ENCODE measurements at places on chromosomes 3 and 15. TPM values are rescaled to one million over a fixed set of nuclear protein-coding genes. Genes with fewer than 3 reads are reported as not detected.

Gene SEMA6D
- total RNA-seq, result 10.5 TPM

Gene KLHL6
- 4.3 TPM for total RNA-seq

Gene USF3
- total RNA-seq, result 19.7 TPM

Gene ATOSA
- 157 TPM for total RNA-seq

Gene MASP1
- 1.3 TPM for total RNA-seq

DNA sequence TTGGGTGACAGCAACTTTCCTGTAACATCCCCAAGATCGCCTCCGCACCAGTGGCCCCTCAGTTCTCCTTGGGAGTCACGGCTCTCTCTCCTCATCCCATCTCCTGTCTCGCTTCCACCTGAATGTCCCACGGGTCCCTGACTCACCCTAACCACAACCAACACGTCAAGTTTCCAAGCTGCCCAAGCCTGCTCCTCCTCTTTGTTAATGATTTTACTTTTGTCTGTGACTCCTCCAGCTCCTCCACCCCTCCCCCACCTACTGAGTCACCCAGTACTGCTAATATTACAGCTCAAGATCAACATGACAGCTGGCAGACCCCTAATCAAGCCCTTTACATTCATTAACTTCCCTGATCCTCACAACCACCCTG, 39.3 kb downstream of the BDH1 start:
- H3K4me1 ChIP-seq, result no peaks in the 10 kb centered on the region
- peak; percentile 75 for DNase-seq

- no peaks in the 10 kb centered on the region for H3K36me3 ChIP-seq
- no peaks in the 10 kb centered on the region for H3K4me1 ChIP-seq
- no peak overlapping the region for H3K4me3 ChIP-seq
- no peak overlapping the region for H3K27ac ChIP-seq
- DNase-seq, result no peak
These were observed 159.9 kb downstream of the MAGI1 start for GRCh38 chr3:65878831-65879230.

DNA sequence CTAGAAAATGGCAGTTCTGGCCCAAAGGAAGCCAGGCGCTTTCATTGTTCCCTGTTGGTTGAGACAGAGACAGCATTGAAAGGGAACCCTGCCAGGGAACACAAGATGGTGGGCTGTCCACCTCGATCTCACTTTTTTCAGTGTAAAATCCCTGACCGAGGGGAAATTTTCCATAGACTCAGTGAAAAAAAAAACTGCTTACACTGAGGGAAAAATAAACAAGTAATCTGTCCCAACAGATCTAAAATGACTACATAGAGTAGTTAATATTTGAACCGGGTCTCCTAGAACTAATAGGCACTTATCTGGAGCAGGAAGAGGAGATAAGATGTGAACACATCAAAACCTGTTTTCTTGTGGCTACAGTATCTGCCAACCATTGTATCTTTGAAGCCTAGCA, 763.4 kb upstream of the GOLIM4 start:
- H3K4me3 ChIP-seq, result no peak overlapping the region
- peaks cover 5% of the 10 kb centered on the region for H3K36me3 ChIP-seq
- no peak overlapping the region for H3K27ac ChIP-seq

GRCh38 chr3:186823386-186823785, 17.1 kb upstream of the RFC4 start:
- no peaks in the 10 kb centered on the region for H3K27me3 ChIP-seq
- H3K36me3 ChIP-seq, result no peaks in the 10 kb centered on the region
- no peaks in the 10 kb centered on the region for H3K4me1 ChIP-seq

DNA sequence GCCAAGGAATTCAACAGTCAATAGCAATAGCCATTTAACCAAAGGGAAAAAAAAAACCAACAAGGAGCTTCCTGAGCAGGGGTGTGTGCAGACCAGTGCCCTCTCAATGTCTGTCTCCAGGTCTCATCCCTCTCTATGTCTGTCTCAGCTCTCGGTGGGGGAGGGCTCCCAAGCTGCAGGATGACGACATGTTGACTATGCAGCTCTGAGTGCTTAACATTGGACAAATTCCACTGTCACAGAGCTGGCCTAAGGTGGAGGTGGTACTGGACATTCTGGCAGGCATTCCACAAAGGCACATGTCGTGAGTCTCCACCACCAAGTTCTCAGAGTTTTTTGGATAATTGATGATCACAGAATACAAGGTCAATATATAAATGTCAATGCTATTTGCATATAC, 2.0 kb upstream of the CAPN7 start:
- no peak for DNase-seq
- no peaks in the 10 kb centered on the region for H3K27me3 ChIP-seq
- H3K4me1 ChIP-seq, result no peaks in the 10 kb centered on the region
- H3K27ac ChIP-seq, result no peak overlapping the region

DNA sequence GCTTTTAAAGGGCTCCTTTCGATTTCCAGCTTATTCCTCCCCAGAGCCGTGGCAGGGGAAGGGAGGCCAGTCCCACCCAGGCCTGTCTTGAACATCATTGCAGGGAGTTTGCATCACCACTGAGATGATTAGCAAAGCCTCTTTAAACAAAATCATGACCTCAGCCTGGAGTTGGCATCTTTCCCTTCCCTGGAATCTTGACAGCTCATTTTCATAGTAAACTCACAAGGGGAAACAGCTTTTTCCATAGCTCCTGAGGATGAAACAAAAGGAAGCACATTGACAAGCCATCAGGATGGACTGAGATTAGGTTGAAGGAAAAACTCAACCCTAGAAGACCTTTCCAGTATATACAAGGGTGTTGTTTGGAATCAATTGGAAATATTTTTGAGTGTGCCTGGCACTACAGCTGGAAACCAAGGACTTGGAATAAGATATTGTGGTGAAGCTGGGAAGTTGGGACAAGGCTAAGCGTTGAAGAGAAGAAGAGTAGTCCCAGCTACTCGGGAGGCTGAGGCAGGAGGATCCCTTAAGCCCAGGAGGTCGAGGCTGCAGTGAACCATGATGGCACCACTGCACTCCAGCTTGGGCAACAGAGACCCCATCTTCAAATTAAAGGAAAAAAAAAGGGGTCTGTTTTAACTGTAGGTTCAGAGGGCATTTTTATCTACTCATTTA, 3.1 kb upstream of the LARP6 start:
- H3K4me1 ChIP-seq, result no peaks in the 10 kb centered on the region
- no peak for DNase-seq
- H3K4me3 ChIP-seq, result no peak overlapping the region
- peak overlapping the region; percentile 72 for H3K27ac ChIP-seq
- no peaks in the 10 kb centered on the region for H3K27me3 ChIP-seq

DNA sequence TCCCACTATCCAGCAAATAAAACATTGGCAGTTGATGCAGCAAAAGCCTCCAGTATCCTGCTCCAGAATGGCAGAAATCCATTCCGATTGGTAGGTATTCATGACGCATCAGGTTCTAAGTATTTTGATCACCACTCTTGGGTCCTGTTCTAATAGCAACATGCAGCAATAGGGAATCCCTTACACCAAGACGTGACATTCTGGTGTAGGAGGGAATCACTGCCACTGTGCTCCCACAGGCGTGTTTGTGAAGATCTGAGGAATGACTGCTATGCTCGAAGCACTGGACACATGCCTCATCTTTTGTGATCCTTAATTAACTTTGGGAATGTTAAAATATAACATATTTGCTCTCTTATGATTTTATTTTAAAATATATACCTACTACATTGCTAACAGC, 552.9 kb downstream of the MECOM start:
- no peak for DNase-seq
- H3K27me3 ChIP-seq, result no peaks in the 10 kb centered on the region
- no peak overlapping the region for H3K27ac ChIP-seq
- H3K4me3 ChIP-seq, result no peak overlapping the region
- H3K4me1 ChIP-seq, result no peaks in the 10 kb centered on the region

- no peaks in the 10 kb centered on the region for H3K27me3 ChIP-seq
- no peak overlapping the region for H3K27ac ChIP-seq
- no peak overlapping the region for H3K4me3 ChIP-seq
- no peak for DNase-seq
- H3K4me1 ChIP-seq, result no peaks in the 10 kb centered on the region
- no peaks in the 10 kb centered on the region for H3K36me3 ChIP-seq
These were observed 172.9 kb upstream of the NSMCE3 start for GRCh38 chr15:29442532-29442931.

DNA sequence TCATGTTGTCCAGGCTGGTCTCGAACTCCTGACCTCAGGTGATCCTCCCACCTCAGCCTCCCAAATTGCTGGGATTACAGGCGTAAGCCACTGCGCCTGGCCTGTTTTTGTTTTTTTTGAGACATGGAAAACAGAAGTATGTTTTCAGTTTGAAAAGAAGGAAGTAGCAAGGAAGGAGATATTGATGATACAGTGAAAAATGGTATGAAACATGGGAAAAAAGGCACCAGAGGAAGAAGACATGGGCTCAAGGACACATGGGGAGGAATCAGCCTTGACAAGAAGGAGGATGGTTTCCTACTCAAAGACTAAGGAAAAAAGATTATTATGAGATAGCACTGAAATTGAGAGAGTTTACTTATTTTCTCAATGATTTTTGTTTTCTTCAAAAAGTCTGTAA, 30.7 kb downstream of the FMN1 start:
- H3K4me1 ChIP-seq, result no peaks in the 10 kb centered on the region
- DNase-seq, result no peak
- H3K36me3 ChIP-seq, result no peaks in the 10 kb centered on the region
- no peaks in the 10 kb centered on the region for H3K27me3 ChIP-seq
- H3K4me3 ChIP-seq, result no peak overlapping the region
- H3K27ac ChIP-seq, result no peak overlapping the region

- H3K4me1 ChIP-seq, result peaks cover 5% of the 10 kb centered on the region
- H3K27me3 ChIP-seq, result peaks cover 3% of the 10 kb centered on the region
- no peak within 1 kb of the TSS for H3K27ac ChIP-seq
- DNase-seq, result peak; percentile 23
- H3K36me3 ChIP-seq, result no peaks in the 10 kb centered on the region
These were observed at the start of gene DOCK3 for GRCh38 chr3:50674349-50675178. DOCK3 (plus strand) TSS chr3:50674927; CDS start chr3:50675264, 337 bp downstream.

DNA sequence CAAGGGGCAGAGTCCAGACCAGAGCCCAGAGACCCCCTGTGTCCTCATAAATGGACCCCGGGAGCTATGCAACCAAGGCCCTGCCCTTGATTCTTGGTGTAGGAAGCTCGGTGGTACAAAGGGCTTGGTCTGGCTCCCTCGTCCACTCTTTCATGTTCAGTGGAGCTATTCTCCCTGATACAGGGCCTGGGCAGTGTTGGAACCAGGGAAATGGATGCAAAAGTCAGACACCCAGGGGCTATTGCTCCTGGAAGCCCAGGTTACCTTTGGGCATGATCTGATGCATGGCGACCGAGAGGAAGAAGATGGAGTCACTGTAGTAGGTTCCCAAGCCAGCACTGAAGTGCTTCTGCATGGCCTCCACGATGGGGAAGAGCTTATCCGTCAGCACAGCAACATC, 44.5 kb downstream of the XXYLT1 start:
- H3K4me1 ChIP-seq, result no peaks in the 10 kb centered on the region
- H3K27me3 ChIP-seq, result no peaks in the 10 kb centered on the region
- no peaks in the 10 kb centered on the region for H3K36me3 ChIP-seq
- no peak overlapping the region for H3K4me3 ChIP-seq
- peak; percentile 9 for DNase-seq
- no peak overlapping the region for H3K27ac ChIP-seq

DNA sequence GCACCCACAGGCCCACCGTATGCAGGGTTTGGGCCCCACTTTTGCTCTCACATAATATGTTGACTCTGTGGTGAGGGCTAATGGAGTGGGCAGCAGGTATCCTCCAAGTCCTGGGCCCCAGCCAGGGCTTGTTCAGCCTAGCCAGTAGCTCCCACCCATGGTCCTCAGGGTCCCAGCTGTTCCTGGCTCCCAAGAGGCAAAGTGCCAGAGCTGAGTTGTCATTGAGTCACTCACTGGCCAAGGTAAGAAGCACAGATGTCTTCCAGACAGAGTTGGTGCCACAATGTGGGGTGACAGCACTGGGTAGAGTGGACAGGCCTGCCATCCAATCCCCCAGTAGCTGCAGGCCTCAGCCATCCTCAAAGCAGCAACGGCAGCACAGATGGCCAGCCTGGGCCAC, 4.3 kb downstream of the SHF start:
- no peaks in the 10 kb centered on the region for H3K27me3 ChIP-seq
- H3K27ac ChIP-seq, result no peak overlapping the region
- no peak overlapping the region for H3K4me3 ChIP-seq
- no peaks in the 10 kb centered on the region for H3K36me3 ChIP-seq
- H3K4me1 ChIP-seq, result no peaks in the 10 kb centered on the region

GRCh38 chr3:156581033-156581432, 26.1 kb upstream of the SSR3 start:
- no peak overlapping the region for H3K27ac ChIP-seq
- DNase-seq, result no peak
- no peak overlapping the region for H3K4me3 ChIP-seq

- no peaks in the 10 kb centered on the region for H3K36me3 ChIP-seq
- DNase-seq, result no peak
- H3K27ac ChIP-seq, result peak overlapping the region; percentile 21
- H3K4me3 ChIP-seq, result no peak overlapping the region
- H3K4me1 ChIP-seq, result no peaks in the 10 kb centered on the region
These were observed 6.3 kb downstream of the PXYLP1 start for GRCh38 chr3:141237701-141238521.

DNA sequence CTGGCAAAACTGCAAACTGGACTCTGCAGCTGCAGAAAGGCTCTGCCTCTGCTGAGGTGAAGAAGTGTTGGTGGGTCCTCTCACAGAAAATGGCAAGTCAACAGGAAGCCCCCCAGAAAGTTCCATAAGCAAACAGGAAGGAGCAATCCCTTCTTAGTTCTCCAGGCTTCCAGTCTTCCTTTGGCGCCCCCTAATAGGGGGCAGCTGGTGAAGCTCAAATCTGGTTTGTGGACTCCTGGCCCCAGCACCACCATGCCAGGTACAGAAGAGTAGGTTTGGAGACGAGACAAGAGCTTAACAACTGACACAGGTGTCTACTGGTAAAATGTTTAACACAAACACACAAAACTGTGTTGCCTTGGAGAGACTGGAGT, 35.5 kb downstream of the LEO1 start:
- DNase-seq, result no peak
- H3K27ac ChIP-seq, result no peak overlapping the region
- H3K4me1 ChIP-seq, result no peaks in the 10 kb centered on the region
- no peaks in the 10 kb centered on the region for H3K27me3 ChIP-seq
- no peak overlapping the region for H3K4me3 ChIP-seq
- H3K36me3 ChIP-seq, result no peaks in the 10 kb centered on the region

DNA sequence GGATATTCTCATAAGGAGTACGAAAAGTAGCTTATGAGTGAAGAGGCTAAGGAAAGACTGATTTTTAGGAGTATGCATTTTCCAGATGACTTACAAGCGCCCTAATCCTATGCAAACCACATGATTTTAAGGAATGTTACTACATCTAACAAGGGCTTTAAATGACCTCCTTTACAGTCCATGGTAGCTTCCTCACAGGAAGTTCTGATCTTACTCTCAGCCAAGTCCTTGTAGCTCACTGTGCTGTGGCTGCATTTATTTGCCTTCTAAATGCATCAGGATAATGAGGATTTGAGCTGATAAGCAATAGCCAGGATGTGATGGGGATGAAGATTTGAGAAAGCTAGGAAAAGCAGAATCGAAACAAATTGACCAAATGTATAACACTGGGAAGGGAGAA, 896.0 kb downstream of the MCTP2 start:
- H3K36me3 ChIP-seq, result no peaks in the 10 kb centered on the region
- H3K4me3 ChIP-seq, result no peak overlapping the region
- no peak for DNase-seq
- H3K4me1 ChIP-seq, result no peaks in the 10 kb centered on the region
- no peak overlapping the region for H3K27ac ChIP-seq

All from breast epithelium (tissue), 4 donors.